ENCODE measurements at places on chromosomes 1 and 21.

DNA sequence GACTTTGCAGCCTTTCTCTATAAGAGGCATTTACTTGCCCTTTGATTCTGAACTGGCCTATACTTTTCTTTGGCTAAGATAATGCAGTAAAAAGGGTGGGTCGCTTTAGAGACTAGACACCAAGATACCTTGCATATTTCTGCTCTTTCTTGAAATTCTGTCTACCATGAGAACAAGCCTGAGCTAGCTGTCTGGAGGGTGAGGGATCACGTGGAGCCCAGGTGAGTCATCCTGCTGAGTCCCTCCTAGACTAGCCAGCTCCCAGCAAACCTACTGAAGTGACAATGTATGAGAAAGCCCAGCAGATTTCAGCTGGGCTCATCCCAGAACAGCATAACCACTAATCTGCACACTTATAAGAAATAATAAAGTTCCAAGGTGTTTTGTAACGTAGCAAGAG is 408.0 kb upstream of the KAZN start:
- DNase-seq, result no peak

GRCh38 chr21:20519076-20519475 is 479.1 kb upstream of the NCAM2 start:
- no peak for DNase-seq

GRCh38 chr1:220441211-220441610 is 86.7 kb upstream of the MARK1 start:
- DNase-seq, result no peak

- no peak for DNase-seq
Observed at GRCh38 chr1:33242652-33243051, 13.6 kb upstream of the ZNF362 start.

GRCh38 chr1:71647513-71648300 is 566.9 kb upstream of the ZRANB2 start:
- DNase-seq, result no peak

DNA sequence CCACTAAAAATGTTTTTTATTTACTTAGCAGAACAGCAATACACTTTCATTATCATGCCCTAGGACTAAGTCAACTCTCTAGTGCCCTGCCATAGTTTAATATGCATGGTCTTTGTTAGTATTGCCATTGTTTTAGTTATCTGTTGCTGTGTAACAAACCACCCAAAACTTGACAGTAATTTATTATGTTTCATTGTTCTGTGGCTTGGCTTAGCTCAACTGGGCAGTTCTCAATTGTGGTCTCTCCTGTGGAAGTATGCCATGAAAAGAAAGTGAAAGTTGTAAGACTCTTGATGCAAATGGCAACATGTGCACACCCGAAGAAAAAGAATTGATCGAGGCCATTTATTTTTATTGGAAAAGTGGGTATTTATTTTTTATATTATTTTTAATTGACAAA is 206.3 kb upstream of the KCTD3 start:
- DNase-seq, result no peak

DNA sequence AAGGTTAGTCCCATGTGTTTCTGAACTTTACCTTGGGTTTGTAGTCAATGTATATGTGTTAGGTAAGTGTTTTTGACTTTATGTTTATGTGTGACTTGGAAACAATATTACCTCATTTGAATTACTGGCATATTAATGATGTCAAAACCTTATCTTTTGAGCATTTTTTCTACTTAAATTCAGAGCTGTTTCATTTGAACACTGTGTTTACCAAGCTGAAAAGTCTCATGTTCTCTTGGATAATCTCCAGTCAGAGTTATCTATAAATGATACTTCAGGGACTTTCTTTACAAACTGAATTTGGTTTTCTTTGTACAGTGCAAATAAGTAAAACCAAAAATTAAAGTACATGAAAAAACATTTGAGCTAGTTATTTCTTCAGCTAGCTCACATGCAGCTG is 30.0 kb downstream of the ADAMTS1 start:
- no peak for DNase-seq

GRCh38 chr1:65264197-65264929 is 45.0 kb upstream of the DNAJC6 start:
- DNase-seq, result peak; percentile 55

DNA sequence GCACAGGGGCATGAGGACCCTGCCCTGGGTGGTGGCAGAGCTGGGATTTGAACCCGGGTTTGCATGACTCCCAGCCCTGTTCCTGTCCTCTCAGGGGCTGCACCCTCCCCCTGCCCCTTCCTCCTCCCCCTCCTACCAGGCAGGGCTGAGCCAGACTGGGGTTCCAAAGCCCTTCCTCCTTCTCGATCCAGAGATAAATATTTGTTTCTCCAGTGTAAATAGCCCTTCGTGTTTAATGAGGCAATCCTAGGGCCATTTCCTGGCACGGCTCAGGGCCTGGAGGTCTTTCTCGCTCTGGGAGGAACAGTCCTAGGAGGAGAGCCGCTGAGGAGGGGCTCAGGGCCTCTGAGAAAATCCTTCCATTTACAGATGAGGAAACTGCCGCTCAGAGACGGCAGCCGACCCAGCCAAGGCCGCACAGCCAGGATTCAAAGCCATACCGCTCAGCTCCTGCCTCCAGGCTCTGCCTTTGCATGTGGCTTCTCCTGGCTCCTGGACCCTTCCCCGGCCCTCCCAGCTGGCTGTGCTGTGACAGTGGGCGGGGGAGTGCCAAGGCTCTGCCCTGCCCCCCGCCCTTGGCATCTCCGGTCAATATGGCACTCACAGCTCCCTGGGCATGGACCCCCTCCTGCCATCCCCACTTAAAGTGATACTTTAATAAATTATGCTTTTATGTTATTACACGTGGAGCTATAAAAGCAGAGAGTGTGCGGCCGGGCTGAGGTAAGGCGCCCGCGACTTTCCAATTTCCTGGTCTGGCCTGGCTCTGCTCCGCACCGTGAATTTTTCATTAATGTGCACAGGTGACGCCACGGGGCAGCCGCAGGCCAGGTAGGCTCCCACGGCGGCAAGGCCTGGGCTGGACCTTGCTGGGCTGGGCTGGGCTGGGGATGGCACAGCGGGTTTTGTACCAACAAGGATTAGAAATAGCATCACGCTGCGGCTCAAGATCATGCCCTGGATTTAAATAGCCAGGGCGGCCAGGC is 114.7 kb upstream of the WNT4 start:
- no peak for DNase-seq

DNA sequence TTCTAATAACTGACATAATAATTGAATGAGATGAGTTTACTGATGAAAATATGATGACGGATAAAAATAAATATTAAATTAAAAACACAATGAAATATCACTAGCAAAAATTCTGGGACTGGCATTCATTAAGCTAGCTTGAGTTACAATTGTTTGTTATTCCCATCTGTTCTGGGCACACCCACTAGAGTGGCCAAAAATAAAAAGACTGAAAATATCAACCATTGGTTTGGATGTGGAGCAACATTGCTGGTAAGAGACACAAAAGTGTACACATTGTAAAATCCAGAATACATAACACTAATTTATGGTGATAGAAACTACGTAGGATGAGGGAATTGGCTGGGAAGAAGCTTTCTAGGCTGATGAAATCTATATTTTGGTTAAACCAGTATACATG is 9.6 kb upstream of the NEK7 start:
- DNase-seq, result no peak

- DNase-seq, result no peak
Observed at GRCh38 chr1:244788493-244789275, 46.8 kb upstream of the COX20 start.

- DNase-seq, result peak; percentile 64
Observed at GRCh38 chr21:41437729-41438128, 11.7 kb downstream of the MX1 start.

DNA sequence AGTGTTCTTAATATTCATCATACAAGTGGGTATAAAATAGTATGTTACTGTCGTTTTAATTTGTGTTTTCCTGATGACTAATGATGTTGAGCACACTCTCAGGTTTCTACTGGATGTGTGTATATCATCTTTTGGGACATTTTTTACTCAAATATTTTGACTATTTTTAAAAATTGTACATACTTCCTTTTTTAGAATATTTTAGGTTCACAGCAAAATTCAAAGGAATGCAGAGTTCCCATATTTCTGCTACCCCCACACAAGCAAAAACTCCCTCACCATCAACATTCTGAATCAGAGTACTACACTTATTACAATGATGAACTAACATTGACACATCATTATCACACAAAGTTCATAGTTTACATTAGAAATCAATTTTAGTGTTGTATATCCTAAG is 114.5 kb downstream of the DPYD start:
- DNase-seq, result peak; percentile 8

- DNase-seq, result no peak
Observed at GRCh38 chr1:202643397-202644218, 66.6 kb downstream of the SYT2 start.

GRCh38 chr1:106749491-106749890 is 307.0 kb upstream of the PRMT6 start:
- DNase-seq, result no peak

DNA sequence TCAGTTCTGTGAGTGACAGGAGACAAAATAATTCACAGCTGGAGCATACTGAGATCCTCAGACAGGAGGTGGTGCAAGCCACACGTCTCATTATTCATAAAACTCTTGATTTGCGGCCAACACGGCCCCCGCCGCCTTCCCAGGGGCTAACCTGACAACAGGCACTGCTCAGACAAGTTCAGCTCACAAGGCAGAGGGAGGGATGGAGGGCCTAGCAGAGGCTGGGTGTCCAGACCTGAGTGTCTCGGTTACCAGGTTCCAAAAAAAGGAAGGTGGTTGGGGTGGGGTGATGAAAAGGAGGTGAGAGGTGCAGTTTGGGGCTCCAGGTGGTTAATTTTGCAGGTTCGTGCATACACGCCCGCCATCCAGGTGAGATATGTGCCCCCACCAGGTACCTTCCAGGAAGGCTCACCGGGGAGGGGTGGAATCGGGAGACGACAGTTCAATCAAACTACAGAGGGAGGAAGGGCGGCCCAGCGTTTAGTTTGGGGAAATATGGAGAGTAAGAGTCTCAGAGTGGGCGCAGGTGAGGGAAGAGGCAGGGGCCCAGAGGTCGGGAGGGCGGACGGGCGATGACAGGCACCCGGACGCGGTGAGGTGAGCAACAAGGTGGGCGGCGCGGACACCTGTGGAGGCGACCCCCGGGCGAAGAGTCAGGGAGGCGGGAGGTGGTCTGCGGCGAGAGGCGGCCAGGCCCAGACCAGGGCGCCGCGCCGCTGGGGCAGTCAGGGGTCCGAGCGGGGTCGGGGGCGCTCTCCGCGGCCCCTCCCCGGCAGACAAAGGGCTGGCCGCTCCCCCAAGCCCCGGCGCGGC is 629 bp downstream of the CTNNBIP1 start:
- DNase-seq, result no peak

- DNase-seq, result no peak
Observed at GRCh38 chr1:60223158-60223557, 149.6 kb upstream of the C1orf87 start.

- DNase-seq, result no peak
Observed at GRCh38 chr1:197921235-197922069, 4.3 kb downstream of the LHX9 start.

GRCh38 chr1:7632176-7632575 is 138.9 kb upstream of the VAMP3 start:
- DNase-seq, result no peak

DNA sequence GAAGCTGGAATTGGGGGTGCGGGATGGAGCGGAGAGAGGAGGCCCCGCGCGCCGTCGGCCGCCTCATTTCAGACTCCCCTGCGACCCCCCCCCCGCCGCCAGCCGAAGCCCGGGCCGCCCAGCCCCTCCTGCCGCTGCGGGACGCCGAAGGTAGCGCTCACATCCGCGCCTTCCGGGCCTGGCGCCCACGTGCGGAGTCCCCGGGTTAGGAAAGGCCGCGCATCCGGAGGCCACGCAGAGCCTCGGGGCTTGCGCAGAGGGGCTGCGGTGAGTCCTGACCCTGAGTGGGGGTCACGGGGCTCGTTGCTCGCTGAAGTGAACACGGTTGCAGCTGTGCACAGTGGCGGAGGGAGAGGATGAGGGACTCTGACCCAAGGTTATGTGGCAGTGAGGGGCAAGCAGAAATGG is 552 bp upstream of the ZNF496 start:
- peak; percentile 45 for DNase-seq

GRCh38 chr1:224196813-224197600 is 14.0 kb downstream of the DEGS1 start:
- peak; percentile 17 for DNase-seq

DNA sequence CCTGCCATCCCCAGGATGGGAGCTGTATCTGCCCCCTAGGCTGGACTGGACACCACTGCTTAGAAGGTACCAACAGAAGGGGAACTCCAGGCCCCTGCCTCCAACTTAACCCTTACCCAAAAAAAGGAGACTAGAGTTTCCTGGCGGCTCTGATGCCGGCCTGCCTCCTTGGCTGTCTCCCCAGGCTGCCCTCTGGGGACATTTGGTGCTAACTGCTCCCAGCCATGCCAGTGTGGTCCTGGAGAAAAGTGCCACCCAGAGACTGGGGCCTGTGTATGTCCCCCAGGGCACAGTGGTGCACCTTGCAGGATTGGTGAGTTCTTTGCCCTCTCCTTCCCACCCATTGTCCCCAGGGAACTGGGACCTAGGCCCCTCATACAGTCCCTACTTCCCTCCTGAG is 8.1 kb upstream of the LRRC71 start:
- no peak for DNase-seq

GRCh38 chr1:7406641-7407543 is 364.2 kb upstream of the VAMP3 start:
- DNase-seq, result no peak

DNA sequence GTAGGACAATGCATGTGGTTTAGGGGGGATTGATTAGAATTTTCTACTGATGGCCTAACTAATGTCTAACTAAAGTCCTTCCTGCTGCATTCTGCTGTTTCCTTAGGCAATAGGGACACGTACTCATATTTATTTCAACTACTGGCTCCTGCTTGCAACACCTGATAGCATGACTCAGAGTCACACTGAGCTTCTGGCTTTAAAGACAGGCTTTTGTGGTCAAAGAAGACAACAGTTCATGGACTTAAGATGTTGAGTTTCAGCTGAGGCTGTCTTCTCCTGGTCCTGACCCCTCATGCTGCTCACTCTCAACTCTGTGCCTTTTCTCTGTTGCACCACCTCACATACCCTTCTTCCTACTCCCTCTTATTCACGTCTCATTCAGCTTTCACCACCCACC is 29.1 kb upstream of the TRABD2B start:
- DNase-seq, result peak; percentile 50

DNA sequence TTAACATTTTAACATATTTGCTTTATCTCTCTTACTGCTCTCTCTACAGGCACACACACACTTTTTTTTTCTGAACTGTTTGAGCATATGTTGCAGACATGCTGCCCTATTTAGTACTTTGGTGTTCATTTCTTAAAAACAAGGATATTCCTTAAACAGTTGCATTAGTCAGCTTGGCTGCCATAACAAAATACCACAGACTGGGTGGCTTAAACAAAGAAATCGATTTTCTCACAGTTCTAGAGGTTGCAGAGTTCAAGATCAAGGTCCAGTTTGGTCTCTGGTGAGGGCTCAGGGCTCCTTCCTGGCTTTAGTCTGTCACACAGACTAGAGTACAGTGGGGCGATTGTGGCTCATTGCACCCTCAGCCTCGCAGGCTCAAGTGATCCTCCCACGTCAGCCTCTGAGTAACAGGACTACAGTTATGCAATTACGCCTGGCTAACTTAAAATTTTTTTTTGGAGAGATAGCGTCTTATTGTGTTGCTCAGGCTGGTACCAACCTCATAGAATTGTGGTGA is 46.7 kb downstream of the RPRD2 start:
- peak; percentile 82 for DNase-seq

Data from inflammatory macrophage (primary cell).